OCI-LY7 (cell line): ENCODE measurements at places on chromosomes 6 and 20.
A peak's percentile ranks its signal among the peaks of the same experiment; 100 is the strongest.

DNA sequence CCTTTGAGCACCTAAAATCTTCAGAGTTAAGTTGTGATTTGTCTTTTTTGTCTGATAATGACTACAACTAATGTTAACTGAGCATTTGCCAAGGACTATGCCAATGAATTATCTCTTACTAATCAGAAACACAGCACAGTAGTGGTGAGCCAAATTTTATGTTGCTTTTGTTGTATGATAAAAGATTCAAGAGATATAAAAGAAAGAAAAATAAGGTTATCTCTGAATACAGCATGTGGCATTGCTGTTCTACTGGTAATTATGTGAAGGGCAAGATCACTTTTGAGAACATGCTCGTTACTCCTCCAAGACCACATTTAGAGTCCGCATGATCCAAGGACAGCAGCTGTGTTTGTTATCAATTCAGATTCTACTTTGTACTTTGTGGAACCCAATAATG lies 133.4 kb upstream of the MYLIP start:
- DNase-seq: no peak

DNA sequence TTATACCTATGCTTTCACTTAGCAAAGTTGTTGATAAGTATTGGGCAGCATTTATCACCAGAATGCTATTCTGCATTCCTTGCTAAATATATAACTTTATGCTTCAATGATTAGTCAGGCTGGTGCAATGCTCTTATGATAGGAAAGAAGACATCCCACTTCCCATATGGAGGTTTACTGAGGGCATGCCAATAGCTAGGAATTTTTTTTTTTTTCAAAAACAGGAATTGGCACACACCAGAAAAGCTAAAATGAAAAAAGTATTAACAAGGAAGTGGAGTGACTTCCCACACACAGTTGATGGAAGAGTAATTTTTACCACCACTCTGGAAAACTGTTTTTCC lies 90.8 kb downstream of the FRK start:
- DNase-seq: no peak

DNA sequence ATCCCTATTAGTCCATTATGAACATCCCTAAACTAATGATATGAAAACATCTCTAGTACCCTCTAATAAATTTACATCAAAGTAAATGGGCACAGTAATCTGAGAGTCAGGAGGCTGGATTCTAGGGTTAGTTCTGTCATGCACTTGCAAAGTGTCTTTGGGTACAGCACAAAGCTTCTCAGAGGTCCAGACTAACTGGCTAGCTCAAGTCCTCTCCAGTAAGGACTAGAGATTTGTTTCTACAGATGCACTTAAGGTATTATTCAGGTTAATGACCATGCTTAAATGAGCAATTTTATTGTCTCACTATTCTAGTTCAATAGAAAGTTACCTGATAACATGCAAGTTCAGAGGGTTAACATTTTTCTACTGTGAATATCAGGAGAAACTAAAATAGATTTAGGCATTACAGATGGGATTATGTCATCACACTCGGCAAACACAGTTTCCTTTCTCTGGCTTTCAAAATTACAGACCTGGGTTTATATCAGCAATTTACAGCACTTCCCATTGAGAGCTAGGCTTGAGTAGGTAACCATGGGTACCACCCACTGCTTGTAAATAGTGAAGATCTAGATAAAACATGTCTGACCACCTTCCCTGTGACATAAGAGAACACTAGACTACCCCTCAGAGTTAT lies 402.9 kb upstream of the RUNX2 start:
- no peak for DNase-seq

- no peak for DNase-seq
Observed at GRCh38 chr6:5121479-5121878, 36.3 kb downstream of the PPP1R3G start.

- peak; percentile 35 for DNase-seq
Observed at GRCh38 chr6:80338201-80338836, 231.8 kb downstream of the BCKDHB start.

DNA sequence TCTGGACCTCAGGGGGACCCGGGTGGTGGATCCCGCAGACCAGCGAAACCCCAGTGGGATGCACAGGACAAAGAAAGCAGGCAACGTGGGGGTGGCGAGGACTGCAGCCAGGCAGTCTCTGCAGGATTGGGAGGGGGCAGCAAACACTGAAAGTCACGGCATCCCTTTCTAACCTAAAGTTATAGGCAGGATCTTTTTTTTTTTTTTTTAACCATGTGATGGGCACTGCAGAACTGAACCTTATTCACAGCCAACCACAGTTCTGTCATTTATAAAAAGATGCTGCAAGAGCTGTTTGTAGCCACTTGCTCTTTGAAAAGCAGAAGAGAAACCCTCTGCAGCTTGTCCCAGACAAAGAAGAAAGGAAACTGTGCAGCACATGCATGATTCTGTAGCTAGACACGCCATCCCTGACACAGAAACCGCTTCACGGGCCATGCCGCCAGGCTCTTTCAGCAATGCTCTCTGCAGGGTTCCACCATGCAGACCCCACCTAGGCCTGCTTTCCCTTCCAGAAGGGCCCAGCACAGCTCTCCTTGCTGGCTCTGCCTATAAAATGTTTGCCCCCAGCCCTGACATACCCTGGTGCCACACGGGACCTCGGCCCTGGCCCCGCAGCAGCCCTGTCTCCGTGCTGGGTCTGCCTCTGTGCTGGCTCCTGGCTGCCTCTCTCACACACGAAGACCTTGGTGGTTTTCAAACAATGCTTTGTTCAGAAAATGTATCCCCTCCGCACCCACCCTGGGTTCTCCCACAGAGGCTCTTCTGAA lies 70.8 kb downstream of the PYGB start:
- peak; percentile 93 for DNase-seq

GRCh38 chr6:34085453-34086170 lies 60.3 kb downstream of the GRM4 start:
- DNase-seq: no peak

- no peak for DNase-seq
Observed at GRCh38 chr6:7115543-7116231, 7.9 kb downstream of the RREB1 start.

- DNase-seq: no peak
Observed at GRCh38 chr6:43997345-43997677, 129.9 kb downstream of the MRPL14 start.

DNA sequence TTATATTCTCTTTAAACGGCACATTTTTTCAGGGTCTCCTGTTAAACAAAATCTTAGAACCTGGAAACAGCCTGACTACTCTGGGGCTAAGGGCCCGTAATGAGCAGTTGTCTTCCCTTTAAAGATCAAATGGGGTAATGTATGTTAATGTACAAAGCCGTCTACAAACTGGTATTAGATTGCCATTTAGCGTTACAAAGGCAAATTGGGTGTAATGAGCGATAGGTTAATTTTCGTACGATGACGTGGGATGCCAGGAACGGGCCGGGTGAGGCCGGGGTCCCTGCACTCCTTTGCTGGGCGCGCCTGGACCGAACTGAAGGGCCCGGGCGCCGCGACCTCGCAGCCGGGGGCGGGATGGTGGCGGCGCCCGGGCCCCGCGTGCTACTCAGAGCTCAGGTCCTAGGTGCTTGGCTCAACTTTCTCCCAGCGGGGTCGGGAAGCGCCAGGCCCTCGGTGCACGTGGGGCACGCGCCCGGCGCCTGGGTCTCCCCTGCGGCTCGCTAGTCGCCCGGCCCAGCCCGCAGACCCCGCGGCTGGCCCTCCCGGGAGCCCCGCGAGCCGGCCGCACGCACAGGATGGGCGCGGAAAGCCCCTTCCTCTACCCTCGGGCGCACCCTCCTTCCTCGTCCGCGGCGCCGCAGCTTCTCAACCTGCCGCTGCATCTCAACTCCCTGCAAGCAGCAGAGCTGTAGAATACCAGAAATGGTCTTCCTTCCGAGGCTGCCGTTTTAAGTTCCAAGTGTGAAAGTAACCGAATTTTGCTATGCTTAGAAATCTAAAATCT lies 5.9 kb downstream of the NKX2-4 start:
- DNase-seq: no peak

DNA sequence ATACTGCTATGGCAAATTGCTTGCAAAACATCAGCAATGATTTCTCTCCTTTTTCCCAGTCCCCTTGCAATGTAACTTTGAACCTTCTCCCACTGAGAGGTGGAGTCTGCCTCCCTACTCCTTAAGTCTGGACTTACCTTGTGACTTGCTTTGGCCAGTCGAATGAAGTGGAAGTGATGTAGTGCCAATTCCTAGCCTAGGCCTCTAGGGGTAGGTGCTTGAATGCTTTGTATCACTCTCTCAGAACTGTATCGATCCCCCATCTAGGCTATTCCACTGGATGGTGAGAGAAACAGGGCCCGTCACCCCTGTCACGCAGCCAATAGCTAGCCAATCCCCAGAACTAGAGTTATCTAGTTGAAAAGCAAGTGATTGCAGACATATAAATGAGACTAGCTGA lies 238.6 kb downstream of the BTBD3 start:
- no peak for DNase-seq

GRCh38 chr20:34013554-34013953 lies 19.8 kb downstream of the RALY start:
- no peak for DNase-seq

GRCh38 chr6:32815115-32815514 lies 1.7 kb downstream of the HLA-DOB start:
- peak; percentile 27 for DNase-seq

DNA sequence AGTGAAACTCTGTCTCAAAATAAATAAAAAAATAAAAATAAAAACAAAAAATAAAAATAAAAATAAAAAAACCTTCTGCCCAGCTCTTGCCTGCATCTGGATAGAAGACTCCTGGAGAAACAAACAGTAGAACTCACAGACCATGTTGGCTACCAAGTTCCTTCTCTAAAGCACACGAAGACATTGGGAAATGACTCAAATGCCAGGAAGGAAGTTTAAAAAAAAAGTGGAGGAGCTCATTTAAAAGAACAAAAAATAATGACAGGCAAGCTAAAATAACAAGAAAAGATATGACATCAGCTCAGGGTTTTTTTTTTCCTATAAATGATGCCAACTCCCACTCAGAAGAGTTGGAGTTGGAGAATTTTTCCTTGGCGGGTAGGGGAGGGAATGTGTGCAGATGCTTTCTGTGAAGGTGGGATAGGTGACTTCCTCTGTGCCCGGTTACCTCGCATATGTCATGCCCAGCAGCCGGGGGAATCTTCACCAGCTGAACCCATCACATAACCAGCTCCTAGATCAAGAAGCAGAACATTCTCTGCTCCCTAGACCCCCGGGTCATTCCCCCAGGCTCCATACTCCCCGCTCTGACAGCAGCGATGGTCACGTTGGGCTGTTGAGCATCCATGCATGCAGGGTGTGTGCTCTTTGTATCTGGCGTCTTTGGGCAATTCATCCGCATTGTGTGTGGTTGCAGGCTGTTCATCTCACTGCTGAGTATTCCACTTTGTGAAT lies 17.3 kb upstream of the CD93 start:
- no peak for DNase-seq
